ENCODE measurements at places on chromosomes 2 and 18.

GRCh38 chr2:204133476-204133875, 196.9 kb downstream of the ICOS start:
- DNase-seq, result no peak

GRCh38 chr18:79507076-79507545, 111.4 kb downstream of the NFATC1 start:
- DNase-seq, result no peak

DNA sequence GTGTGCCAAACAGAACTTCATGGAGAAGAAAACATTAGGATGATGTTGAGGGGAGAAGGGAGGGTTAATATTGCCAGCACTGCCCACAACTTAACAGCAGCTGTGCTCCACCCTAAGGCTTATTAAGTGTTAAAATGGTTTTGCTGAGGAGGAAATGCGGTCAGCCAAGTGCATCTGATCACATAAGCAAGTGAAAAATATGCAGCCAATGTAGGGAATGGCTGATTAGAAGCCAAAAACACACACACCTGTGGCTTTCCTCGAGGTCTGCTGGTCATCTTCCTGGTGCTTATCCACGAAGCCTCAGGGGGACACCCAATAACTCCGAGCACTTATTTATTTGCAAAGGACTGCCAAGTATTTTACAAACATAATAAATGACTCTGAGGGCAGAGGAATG, 66.3 kb upstream of the GPR45 start:
- DNase-seq, result no peak

DNA sequence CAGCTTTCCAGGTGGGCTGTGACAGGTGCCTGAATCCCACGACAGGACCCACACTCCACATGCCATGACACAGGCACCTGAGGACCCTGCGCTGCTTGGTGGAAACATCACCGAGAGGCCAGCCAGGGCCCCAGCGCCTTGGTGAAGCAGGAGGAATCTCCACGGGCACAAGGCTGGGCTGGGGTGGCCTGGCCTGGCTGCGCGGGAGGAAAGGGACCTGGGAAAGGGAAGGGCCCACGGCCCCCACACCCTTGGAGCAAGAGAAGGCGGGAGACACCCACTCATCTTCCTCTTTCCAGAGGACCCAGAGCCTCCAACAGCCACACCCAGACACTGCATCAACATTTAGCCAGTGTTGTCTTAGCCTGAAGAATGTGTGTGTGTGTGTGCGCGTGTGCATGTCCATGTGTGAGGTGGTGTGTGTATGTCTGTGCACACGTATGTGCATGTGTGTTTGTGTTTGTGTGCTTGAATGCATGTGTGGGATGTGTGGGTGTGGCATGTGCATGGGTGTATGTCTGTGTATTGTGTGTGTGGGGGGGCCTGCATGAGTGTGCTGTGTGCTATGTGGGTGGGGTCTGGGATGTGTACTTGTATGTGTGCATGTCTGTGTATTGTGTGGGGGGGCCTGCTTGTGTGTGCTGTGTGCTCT, 6.3 kb upstream of the OTOS start:
- no peak for DNase-seq

- DNase-seq, result no peak
Measured at GRCh38 chr18:52766002-52766545, 426.1 kb downstream of the DCC start.

- no peak for DNase-seq
Measured at GRCh38 chr2:29650631-29651097, 270.7 kb downstream of the ALK start.

- DNase-seq, result no peak
Measured at GRCh38 chr2:193348055-193348454, 1153.3 kb upstream of the TMEFF2 start.

DNA sequence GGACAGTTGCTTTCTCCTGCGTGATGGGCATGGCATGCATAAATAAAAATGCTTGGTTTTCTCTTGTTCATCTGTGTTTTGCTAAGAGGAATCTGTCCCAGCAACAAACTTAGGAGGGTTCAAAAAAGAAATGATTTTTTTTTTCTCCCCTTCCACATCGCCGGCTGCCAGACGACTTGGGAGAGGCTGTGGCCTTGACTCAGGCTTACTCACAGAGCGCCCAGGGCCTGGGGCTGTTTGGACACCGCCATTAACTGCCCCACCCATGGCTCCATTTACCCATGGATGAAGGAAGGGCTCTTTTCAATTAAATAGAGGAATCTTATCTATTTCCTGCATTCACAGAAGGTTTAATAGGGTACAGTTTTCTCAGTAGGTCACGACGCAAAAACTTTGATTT, 22.3 kb upstream of the SERPINB5 start:
- DNase-seq, result no peak

DNA sequence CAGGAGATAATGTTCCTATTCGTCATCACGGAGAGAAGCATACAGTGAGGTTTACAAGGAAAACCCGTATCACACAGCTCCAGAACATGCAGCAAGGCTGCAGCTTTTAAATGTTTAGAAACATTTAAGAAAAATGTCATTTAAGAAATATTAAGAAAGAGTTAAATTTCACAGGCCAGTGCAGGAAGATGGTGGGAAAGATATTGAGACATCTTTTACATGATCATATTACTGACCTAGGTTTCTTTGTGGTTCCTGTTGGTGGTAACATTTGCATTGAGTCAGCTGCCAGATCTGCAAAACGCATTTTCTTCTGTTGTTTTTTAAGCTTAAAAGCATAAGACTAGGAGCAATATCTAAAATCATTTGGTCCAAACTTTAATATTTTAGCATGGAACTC, 44.9 kb downstream of the CPO start:
- no peak for DNase-seq

DNA sequence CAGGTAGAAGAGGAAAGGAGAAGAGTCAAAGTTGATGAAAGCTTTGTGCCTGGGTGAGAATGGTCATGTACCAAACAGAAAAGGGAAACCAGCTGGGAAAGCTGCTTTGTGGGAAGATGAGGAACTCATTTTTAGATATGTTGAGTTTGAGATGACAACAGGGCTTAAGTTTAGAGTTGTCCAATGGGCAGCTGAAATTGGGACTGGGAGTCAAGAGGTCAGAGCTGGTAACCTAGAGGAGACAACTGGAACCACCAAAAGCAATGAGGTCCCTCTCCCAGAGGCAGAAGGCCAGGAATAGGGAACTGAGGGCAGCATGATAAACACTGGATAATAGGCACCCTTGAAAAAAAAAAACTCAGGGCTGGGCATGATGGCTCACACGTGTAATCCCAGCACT, 48.8 kb downstream of the SLC4A1AP start:
- DNase-seq, result no peak

- no peak for DNase-seq
Measured at GRCh38 chr2:11391942-11392266, 47.5 kb upstream of the ROCK2 start.

GRCh38 chr2:95018301-95018700, 7.2 kb upstream of the MAL start:
- DNase-seq, result no peak

DNA sequence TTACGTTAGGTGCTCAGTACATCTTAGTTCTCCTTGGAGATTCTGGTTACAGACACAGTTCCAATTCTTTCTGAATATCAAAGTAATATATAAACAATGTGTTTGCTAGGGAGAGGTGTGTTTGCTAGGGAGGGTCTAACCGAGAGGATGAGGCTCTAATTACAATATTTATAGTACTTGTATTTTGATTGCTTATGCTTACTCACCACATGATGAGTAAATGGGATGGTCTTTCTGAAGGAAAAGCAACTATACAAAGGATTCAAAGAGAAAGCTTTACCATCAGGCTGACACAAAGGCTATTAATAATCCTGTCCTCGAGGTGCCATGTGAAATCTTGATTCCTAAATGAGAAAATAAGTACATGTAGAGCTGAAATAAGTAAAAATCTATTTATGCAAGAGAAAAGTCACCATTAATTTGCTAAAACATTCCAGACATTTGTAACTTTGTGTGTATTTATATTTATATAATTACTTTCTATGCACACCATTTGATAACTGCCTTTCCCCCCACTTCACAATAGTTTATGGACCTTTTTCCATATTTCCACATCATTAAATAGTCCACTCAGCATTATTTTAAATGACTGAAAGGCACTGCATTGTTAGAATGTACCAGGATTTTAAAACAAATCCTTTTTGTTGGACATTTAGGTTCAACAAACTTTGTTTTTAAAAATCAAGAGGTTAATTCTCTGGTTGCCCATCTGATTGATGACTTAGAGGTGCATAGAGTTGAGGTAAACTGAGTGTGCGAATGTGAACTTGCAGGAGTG, 94.5 kb upstream of the FN1 start:
- DNase-seq, result no peak

DNA sequence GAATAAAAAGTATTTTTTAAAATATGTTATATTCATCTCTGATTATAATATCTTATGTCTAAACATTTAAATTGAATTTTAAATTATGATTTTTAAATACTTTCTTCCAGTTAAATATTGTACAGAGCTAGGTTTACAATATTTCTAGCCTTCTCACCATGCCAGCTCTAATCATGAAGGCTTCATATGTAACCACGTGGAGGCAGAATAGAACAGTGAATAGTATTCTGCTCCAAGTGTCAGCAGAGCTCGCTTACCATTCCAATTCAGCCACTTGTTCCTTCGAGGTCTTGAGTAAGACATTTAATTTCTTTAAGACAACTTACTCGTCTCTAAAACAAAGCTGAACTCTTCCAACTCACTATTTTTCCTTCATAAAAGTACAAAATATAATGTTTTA, 871.8 kb downstream of the SUCLG1 start:
- no peak for DNase-seq

DNA sequence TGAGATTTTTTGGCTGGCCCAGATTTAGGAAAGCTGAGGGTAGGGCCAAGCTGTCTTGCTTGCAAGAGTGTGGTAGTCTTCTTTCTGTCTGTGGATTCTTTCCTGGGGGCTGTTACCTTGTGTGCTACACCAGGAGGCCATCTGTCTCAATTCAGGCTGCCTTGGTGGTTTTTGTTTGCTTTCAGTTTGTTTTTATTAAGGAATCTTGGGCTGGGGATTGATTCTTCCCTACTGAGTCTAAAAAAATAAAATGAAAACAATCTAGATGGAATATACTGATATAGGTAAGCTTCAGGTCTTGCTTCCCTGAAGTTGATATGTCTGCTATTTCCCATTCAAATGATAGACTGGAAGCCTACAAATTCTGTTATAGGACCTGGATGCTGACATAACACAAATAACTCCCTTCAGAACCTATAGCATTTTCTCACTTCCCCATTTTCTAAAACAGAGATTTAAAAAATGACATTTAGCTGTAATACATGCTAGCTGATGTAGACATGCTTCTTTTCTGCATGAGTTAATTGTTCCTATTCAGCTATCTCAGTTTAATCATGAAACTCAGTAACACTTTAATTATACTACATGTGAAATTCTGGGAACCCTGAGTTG, 5.3 kb downstream of the LHCGR start:
- no peak for DNase-seq

DNA sequence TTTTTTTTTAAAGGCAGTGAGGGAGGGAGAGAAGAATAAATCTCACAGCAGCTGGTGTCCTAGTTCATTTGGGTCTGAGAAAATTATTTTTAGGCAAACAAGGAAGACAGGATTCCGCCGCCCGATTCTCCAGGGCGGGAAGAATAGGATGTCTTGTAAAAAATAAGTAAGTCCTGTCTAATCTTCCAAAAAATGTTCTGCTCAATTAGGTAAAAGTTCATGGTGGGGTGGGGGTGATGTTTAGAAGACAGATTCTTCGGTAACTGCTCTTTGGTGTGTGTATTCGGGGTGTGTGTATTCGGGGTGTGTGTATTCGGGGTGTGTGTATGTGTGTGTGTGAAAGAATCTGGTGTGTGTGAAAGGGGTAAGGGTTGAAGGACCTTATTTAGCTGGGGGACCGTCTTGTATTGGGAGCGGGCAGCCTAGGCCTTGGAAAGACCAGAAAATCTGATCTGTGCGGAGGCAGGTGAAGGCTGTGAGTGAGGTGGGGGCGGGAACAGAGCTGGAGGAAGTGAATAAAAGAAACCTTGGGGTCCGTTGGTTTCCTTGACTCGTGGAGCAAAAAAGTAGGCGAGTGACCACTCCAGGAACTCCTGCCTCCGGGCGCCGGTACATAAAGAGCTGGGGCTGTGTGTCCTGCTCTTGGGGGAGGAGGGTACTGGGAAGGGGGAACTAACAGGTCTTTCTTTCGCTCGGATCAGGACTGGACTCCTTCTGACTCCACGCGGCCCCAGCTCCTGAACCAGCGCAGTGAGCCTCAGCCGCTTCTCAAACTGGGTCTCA, 4.4 kb upstream of the PAX3 start:
- no peak for DNase-seq

- no peak for DNase-seq
Measured at GRCh38 chr2:71833855-71834560, 313.7 kb downstream of the CYP26B1 start.

- no peak for DNase-seq
Measured at GRCh38 chr2:69815717-69816116, 13.7 kb upstream of the GMCL1 start.

DNA sequence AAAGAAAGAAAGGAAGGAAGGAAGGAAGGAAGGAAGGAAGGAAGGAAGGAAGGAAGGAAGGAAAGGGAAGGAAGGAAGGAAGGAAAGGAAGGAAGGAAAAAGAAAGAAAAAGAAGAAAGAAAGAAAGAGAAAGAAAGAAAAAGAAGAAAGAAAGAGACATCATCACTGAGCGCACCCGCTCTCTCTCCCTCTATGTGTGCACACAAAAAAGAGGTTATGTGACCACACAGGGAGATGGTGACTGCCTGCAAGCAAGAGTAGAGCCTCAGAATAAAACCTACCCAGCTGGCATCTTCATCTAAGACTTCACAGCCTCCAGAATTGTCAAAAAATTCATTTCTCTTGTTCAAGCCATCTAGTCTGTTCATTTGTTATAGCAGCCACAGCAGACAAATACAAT, 1307.4 kb upstream of the ACVR2A start:
- DNase-seq, result no peak

DNA sequence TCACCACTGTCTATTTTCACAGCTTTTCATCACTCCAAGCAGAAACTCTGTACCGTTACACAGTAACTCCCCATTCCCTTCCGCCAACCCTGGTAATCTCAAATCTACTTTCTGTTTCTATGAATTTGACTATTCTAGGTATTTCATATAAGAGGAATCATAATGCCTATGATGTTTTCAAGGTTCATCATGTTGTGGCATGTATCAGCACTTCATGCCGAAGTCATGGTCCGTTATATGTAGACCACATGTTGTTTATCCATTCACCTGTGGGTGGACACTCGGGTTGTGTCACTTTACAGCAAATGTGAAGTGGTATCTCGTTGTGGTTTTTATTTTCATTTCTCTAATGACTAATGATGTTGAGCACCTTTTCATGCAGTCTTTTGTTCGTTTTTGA, 21.6 kb downstream of the CPSF3 start:
- DNase-seq, result no peak

GRCh38 chr2:168935810-168936581, 34.9 kb downstream of the G6PC2 start:
- peak; percentile 43 for DNase-seq

All from urothelium cell line (cell line).